CD4-positive, alpha-beta T cell treated with Interleukin-15 for 4 hours (primary cell): ENCODE measurements at places on chromosomes 3 and 15.

GRCh38 chr3:66997560-66998112, 471 bp upstream of the KBTBD8 start:
- peak; percentile 10 for DNase-seq

- DNase-seq: no peak
Observed at GRCh38 chr15:67618297-67618696, 75.8 kb downstream of the MAP2K5 start.

DNA sequence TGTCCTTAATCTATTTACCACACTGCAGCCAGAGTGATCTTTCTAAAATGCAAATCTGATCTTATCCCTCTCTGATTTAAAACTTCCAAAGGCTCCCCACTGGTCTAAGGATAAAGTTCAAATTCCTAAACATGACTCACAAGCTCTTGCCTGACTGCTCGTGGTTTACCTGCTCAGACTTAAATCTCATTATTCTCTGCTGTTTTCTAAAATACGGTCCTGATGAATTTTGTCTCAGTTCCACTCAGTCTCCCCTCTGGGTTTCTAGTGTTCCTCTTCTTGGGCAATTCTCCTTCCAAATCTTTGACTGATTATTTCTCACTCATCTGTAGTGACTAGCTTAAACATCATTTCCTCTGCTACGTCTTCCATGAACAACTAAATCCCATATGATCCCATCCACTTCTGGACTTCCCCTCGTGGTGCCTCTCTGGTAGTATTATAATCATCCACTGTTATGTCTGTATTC, 108.3 kb downstream of the P3H2 start:
- no peak for DNase-seq

DNA sequence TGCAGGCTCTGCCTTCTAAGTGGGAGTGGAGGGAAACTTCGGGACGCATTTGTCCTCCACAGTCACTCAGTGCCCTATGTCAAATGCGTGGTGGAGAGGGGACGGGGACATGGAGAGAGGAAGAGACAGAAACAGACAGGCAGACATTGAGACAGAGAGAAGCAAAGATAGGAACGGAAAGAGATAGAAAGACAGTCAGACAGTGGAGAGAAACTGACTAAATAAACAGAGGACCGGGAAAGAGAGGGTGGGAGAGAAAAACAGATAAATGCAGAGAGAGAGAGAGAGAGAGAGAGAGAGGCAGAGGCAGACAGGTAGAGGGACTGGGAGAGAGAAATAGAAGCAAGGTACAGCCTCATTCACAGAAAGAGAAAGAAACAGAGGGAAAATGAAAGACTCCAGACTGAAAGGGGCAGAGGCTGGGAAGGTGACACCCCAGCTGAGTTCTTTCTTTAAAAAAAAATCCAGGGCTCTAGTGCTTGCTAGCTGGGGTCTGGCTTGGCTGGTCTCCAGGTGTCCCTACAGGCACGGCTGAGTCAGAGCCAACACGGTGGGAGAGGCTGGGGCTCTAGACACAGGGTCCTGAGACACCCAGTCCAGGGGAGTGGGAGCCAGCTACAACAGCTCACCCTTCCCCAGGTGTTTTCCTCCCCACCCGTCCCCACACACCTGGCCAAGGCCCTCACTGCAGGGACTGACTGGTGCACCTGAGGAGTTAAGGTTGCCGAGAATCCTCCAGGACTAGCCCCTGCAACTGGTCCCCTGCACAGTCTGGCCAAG, 506.1 kb upstream of the PROK2 start:
- DNase-seq: no peak

GRCh38 chr3:2908693-2909351, 201.4 kb downstream of the IL5RA start:
- no peak for DNase-seq

- DNase-seq: no peak
Observed at GRCh38 chr15:64947211-64947610, 35.5 kb downstream of the ANKDD1A start.

DNA sequence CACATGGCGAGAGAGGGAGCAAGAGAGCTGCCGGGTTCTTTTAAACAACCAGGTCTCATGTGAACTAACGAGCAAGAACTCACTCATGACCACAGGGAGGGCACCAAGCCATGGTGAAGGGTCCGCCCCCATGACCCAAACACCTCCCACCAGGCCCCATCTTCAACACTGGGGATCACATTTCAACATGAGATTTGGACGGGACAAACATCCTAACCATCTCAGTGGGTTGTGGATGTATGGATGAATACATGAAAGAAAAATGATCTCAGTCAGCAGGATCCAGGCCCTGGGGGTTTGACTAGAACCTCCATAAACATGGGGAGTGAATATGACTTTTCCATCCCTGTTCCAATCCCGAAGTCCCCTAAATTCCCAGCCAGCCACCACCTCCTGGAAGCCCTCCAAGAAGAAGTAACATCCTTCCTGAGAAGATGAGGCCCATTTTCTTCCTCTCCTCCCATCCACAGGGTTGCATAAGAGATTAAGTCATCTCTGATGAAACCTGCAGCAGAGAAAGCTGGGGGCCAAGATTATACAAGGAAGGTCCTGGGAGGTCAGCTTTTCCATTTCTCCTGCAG, 9.5 kb downstream of the CAV3 start:
- DNase-seq: no peak

GRCh38 chr15:57422113-57422754, 45.9 kb downstream of the CGNL1 start:
- no peak for DNase-seq

DNA sequence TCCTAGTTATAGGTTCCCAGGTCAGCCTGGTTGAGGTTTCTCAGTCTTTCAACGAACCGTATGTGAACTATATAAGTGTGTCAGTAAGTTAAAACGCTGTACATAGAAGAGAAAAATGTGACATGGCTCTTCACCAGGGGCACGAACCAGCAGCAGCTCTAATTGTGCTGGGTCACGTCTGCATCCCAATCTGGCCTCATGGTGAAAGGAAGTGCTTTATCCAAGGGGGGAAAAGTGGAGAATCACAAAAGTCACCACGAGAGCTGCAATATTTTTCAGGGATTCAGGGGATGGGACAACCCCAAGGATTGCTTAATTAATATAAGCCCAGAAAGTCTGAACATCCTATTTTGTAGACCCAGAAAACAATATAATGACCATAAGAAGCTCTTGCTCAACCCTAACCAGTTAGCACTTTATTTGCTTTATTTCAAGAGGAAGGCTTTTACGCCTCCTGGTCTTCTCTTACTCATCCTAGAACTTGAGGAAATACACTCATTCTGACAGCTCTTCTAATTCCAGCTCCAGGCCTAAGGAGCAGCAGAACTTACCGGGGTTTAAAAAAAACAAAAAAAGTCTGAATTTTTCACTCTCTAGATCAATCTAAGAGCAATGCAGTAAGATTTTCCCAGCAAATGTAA, 16.5 kb downstream of the ANXA2 start:
- DNase-seq: no peak

DNA sequence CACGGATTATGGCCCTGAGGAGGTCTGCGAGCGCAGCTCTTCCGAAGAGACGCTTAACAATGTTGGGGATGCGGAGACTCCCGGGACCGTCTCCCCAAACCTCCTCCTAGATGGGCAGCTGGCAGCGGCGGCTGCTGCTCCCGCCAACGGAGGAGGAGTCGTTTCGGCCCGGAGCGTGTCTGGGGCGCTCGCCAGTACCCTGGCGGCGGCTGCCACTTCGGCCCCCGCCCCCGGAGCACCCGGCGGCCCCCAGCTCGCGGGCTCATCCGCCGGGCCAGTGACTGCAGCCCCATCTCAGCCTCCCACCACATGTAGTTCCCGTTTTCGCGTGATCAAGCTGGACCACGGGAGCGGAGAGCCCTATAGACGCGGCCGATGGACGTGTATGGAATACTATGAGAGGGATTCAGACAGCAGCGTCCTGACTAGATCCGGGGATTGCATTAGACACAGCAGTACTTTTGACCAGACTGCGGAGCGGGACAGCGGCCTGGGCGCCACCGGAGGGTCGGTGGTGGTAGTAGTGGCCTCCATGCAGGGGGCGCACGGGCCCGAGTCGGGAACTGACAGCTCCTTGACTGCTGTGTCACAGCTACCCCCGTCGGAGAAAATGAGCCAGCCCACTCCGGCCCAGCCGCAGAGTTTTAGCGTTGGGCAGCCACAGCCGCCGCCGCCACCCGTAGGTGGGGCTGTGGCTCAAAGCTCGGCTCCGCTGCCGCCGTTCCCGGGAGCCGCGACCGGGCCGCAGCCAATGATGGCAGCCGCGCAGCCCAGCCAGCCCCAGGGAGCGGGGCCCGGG, 1.6 kb downstream of the TSC22D2 start:
- peak; percentile 60 for DNase-seq

- DNase-seq: no peak
Observed at GRCh38 chr3:53700441-53700840, 145.8 kb downstream of the CHDH start.

DNA sequence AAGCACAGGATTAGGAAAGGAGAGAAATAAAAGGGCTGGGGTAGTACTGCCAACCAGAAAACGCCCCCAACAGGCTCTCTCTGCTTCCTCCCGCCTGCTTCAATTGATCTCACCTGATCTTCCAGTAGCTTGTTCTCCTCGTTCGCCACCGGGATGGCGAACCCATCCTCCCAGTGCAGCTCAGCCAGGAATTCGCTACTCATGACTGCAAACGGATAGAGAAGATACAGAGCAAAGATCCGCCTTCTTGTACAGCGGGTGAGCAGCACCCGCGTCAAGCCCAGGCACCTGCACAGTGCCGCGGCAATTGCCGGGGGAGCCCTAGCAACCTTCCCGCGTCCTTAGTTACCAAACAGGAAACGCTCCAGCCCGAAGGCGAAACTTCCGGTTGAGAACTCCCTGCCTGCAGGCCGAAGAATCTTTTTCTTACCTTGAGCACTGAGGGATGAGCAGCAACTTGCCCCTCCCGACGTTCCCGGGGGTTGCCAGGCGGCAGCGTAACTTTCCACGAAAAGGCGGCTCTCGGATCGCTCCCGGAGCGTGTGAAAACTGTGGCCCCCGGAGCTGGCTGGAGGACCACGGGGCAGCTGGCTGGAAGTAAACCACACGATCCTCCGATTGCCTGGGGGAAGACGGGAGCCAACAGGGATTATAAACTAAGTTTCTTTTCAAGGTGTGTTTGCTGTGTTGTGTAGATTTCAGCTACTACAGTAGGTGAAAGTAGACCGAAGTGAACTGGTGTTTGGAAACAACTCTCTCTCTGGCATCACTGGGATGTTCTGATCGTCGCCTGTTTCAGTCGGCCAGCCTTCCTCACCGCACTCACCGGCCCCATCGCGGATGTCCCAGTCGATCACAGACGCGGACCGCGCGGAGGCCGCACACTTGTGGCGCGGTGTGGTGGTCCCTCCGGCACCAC, at the start of gene CCDC39:
Gene CCDC39 (minus strand): TSS at position 312 of the 919 bp plus-strand sequence. CDS start 109 bp downstream, at position 203.
- peak; percentile 54 for DNase-seq

GRCh38 chr3:34155108-34155507, 356.7 kb downstream of the PDCD6IP start:
- no peak for DNase-seq

- DNase-seq: no peak
Observed at GRCh38 chr3:101846709-101847108, 2.6 kb upstream of the NFKBIZ start.
